Left ventricle myocardium inferior (tissue), 1 donor: ENCODE measurements at places on chromosomes 12 and 14.
A peak's percentile ranks its signal among the peaks of the same experiment; 100 is the strongest.

GRCh38 chr12:10801741-10802140 lies 686 bp downstream of the TAS2R7 start:
- no peak for DNase-seq

- no peak for DNase-seq
Measured at GRCh38 chr14:106826833-106827369, 1300.5 kb downstream of the TMEM121 start.

DNA sequence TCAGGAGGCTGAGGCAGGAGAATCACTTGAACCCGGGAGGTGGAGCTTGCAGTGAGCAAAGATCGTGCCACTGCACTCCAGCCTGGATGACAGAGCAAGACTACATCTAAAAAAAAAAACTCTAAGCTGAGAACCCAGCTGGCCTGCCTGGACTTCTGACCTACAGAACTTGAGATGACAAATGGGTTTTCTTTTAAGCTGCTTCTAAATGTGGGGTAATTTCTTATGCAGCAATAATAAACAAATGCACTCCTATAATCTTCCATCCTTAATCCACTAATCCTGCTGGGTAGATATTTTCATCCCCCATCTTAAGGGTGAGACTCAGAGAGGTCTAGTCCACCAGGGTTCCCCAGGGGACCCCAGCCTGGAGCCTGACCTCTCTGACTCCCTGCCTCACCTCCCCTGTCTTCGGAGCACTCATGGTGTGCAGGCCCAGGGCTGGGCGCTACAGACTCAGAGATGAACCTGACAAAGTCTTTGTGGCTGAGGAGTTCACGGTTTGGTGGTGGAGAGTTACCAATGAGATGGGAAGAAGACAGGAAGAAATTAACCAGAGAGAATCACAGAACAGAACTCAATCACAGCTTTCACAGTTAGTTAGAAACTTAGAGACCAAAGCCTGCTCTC lies 39.7 kb upstream of the BDKRB2 start:
- DNase-seq: no peak

- DNase-seq: no peak
Measured at GRCh38 chr14:91154851-91155625, 41.2 kb downstream of the DGLUCY start.

DNA sequence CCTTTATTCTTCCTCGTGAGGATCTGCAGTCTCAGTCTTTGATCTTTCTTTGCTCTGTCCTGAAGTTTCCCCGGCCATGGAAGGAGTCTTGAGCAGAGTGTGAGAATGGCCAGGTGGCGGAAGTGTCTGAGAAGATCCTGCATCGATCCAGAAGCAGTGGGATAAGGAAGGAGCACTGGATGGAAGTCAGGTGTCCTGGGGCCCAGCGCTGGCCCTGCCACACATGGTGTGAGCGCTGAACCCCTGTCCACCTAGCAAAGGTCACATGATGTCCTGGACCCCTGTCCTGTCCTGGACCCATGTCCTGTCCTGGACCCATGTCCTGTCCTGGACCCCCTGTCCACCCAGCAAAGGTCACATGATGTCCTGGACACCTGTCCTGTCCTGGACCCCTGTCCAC lies 111.8 kb upstream of the MED13L start:
- no peak for DNase-seq

GRCh38 chr12:92553389-92553788 lies 149.4 kb upstream of the PLEKHG7 start:
- peak; percentile 70 for DNase-seq

DNA sequence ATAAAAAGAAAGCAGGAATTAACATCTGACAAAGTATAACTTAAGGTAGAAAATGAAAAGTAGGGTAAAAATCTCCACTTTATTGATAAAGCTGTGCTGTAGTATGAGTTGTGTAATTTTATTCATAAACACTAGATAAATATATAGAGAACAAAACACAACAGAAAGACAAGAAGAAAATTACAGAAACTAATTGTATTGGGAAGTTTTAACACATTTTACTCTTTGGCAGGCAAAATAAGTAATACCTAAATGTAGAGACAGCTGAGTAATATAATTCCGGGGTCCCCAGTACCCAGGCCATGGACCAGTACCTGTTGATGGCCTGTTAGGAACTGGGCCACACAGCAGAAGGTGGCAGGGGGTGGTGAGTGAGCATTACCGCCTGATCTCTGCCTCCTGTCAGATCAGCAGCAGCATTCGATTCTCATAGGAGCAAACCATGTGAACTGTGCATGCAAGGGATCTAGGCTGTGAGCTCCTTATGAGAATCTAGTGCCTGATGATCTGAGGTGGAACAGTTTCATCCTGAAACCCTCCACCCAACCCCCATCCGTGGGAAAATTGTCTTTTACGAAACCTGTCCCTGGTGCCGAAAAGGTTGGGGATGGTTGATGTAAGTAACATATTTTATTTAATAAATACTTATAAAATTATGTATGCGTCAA lies 84.4 kb upstream of the ETV6 start:
- DNase-seq: no peak

- DNase-seq: no peak
Measured at GRCh38 chr12:116614194-116614915, 55.2 kb downstream of the MAP1LC3B2 start.

DNA sequence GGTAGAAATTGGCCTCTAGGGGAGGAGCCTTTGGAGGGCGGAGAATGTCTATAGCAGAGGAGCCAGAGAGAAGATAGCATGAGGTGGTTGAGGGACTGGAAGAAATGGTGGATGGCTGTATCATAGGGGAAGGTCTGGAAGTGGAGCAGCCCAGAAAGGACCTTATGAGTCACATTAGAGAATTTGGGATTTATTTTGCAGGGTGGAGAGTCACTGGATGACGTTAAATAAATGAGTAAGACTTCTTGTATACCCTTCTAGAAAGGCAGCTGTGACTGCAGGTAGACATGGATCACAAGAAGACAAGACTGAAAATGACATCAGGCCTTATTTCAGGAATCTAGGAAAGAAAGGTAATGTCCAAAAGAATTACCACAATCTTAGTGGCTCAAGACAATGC lies 208.2 kb upstream of the TMTC1 start:
- DNase-seq: no peak

GRCh38 chr12:17206553-17206952 lies 600.6 kb upstream of the LMO3 start:
- no peak for DNase-seq

GRCh38 chr12:1888923-1889322 lies 29.5 kb downstream of the CACNA2D4 start:
- DNase-seq: no peak

DNA sequence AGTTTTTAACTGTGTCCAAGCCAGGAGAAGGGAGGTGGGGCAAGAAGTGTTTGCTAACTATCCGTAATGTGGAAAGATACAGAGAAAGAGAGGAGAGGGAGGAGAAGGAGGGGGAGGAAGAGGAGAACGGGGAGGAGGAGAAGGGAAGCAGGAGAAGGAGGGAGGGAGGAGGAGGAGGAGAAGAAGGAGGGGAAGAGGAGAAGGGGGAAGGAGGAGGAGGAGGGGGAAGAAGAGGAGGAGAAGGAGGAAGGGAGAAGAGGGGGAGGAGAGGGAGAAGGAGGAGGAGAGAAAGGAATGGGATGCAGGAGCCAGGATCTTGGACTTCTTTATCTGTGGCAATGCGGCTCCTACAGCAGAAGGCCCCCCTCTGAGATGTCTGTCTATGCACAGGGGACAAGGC lies 510.3 kb upstream of the CCDC196 start:
- DNase-seq: no peak

GRCh38 chr12:2494486-2495192 lies 300.1 kb upstream of the FKBP4 start:
- peak; percentile 31 for DNase-seq

DNA sequence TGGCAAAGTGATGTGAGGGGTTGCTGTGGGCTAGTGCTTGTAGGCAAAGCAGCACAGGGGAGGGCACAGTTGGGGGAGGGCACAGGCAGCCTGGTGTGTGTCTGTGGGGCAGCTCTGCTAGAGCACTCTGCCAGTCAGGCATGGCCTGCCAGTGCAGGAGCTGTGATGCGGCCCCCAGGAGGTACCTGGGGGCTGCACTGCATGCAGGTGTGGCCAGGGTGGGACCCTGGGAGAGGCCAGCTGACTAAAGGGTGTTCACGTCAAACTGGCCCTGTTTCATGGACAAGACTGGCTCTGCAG lies 54.1 kb downstream of the FRS2 start:
- no peak for DNase-seq

GRCh38 chr12:32312049-32312670 lies 87.2 kb upstream of the FGD4 start:
- no peak for DNase-seq

- no peak for DNase-seq
Measured at GRCh38 chr14:98059106-98059505, 1212.9 kb downstream of the BCL11B start.

DNA sequence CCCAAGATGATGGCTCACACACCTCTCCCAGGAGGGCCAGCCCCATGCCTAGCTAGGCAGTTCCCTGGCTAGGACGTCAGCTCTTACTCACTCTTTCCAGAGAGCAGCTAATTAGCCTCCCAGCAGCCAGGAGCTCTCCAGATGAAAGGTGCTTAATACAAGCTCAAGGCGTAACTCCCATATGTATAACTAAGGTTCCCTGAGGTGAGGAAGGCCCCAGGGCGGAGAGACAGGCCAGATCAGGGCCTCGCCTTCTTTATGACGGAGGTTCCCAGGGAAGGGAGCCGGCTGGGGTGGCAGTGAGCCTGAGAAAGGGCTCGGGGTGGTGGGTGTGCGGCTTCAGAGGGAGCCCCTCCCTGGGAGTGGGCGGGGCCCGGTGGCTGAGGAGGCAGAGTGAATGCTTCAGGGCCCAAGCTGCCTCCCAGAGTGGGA lies 26.4 kb upstream of the ZFP36L1 start:
- DNase-seq: no peak

DNA sequence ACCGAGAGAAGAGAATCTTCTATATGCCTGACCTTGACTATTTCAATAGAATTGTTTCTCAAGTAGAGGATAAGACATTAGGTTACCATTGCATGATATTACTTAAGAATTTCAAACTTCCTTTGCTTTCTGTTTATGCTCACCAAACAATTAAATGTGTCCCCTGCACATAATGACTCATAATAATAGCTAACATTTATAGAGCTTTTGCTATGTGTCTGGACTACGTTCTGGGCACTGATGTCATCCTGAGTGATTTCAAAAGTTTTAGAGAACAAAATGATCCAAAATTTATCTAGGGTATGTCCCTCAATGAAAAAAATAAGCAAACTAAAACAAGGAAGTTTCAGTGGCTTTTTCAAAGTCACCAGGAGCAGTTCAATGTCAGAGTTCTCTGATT lies 38.8 kb downstream of the SLC15A5 start:
- DNase-seq: no peak

DNA sequence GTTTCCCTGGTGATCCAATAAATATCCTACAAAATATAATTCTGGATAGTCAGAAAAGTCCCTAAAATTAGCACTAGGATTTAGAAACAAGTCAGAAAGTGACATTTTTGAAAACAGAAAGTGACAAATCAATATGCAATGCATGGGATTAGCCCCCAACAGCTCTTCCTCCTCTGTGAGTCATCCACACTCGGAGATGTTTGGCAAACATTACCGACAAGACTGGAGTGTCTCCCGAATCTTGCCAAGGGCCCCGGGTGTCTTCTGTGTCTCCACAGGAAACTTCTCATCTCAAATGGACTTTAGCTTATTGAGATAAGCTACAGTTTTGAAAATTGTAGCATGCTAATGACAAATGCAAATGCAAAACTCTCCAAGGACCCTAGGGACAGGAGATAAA lies 398.9 kb upstream of the CCDC196 start:
- no peak for DNase-seq

- DNase-seq: peak; percentile 56
Measured at GRCh38 chr12:106145539-106146447, 7.0 kb upstream of the NUAK1 start.

- DNase-seq: no peak
Measured at GRCh38 chr12:106906715-106907114, 49.0 kb upstream of the TMEM263 start.

GRCh38 chr12:47350062-47350408 lies 270.3 kb upstream of the AMIGO2 start:
- no peak for DNase-seq

GRCh38 chr12:48183876-48184548 lies 568 bp downstream of the CCDC184 start:
- DNase-seq: no peak

- DNase-seq: no peak
Measured at GRCh38 chr12:19572920-19573558, 133.7 kb downstream of the AEBP2 start.

- no peak for DNase-seq
Measured at GRCh38 chr12:101863981-101864380, 13.4 kb upstream of the DRAM1 start.

DNA sequence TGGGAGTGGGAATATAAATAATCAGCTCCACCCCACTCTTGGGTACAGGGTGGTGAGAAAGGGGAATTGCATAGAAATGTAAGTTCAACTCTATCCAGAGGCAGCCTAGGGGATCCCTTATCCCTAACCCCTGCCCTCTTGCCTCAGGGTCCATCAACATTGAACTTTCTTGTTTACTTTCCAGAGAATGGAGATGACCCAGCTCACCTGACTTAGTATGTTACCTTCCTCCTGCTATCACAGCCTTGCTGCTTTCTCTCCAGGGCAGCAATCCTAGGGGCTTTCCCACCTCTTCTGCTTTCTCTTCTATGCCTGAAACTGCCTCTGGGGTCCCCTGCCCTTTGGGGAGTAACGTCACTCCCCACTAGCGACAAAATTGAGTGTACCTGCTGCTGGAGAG lies 2.7 kb downstream of the LRP1 start:
- DNase-seq: no peak

GRCh38 chr12:131927110-131928079 lies 1.7 kb upstream of the PUS1 start:
- no peak for DNase-seq

DNA sequence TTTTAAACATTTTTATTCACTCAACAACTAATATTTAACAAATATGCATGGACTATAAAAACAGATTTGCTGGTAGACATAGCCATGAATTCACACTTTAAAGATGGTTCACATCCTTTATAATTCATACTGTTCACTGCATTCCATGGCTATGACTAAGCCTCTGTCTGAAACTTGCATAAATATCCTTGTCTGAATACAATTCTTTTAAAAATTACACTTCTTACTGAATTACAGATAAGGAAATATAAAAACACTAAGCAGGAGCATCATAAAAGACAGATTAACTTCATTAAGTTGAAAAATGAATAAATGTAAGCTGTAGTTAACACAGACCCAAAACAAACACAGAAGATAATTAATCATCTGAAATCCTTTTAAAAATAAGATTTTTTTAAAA lies 53.8 kb downstream of the GXYLT1 start:
- DNase-seq: no peak

DNA sequence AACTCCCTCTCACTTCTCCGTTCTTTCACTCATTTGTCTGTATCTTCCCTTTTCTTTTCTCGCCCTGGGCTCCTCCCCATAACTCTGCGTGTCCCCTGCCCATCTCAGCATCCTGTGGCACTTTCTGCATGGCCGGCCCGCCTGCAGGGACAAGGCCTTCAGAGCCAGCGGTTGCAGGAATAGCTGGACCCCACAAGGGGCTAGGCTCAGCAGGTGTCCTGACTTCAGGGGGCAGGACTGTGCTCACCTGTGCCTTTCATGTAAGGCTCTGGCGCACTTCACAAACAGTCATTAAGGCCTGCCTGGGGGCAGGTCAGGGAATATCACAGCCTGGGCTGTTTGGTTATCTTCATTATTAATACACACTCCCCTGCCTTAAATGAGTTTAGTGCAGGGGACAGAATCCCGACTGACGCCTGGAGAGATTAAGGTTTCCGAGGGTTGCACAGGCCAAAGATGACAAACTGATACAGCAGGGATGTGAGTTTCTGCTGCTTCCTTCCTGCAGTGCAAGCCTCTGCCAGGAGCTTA lies 768.8 kb upstream of the TBX3 start:
- no peak for DNase-seq

GRCh38 chr14:105072381-105072861 lies 7.2 kb upstream of the GPR132 start:
- DNase-seq: no peak
